Pancreas (tissue), 10 donors: ENCODE measurements at places on chromosomes 2 and 18. TPM values are rescaled to one million over a fixed set of nuclear protein-coding genes. Genes with fewer than 3 reads are reported as not detected.

STARD6 gene
- not detected for total RNA-seq

ANKRD30BL gene
- not detected for total RNA-seq

CNNM3 gene
- total RNA-seq, result 26.6 TPM

HAAO gene
- total RNA-seq, result 15.8 TPM

ASB18 gene
- not detected for total RNA-seq

FN1 gene
- 10.7 TPM for total RNA-seq

SERPINB5 gene
- not detected for total RNA-seq

DCC gene
- 0.28 TPM for total RNA-seq

NAB1 gene
- 23.4 TPM for total RNA-seq

USP37 gene
- 4.8 TPM for total RNA-seq

RTP5 gene
- not detected for total RNA-seq

DNA sequence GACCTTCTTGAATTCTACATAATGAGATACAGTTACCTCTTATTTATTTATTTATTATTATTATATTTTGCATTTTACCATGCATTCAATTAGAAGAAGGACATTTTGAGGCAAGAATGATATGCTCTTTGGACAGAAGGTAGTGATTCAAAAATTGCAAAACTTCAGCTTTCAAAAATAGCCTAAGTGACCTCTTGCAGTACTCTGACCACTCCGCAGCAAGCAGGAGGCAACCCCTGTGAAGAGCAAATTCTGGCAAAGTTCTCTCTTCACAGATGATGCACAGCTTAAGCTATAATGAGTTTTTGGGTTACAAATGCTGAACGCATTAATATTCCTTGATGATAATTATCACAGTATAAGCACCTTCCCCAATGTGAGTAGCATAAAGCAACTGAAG is 170.0 kb downstream of the ZNF521 start:
- H3K27ac ChIP-seq, result no peak overlapping the region
- no peaks in the 10 kb centered on the region for H3K36me3 ChIP-seq
- H3K27me3 ChIP-seq, result peaks cover 18% of the 10 kb centered on the region
- DNase-seq, result no peak
- H3K4me1 ChIP-seq, result no peaks in the 10 kb centered on the region

DNA sequence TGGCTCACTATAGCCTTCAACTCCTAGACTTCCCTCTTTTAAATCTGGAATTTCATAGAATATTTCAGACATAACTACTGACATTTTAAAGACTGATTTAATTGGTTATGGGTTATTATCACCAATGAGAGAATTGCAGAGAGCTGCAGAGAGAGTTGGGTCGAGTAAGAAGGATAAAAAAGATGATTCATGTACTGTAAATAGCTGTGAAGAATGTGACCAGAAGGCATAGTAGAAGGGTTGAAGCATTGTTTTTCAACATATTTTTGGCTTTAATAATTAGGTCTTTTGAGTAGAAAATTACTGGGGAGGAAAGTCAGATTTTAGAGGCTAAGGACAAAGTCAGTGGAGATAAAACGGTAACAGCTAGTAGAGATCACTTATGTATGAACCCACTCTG is 503.2 kb upstream of the SLC8A1 start:
- no peaks in the 10 kb centered on the region for H3K36me3 ChIP-seq
- no peak overlapping the region for H3K27ac ChIP-seq
- H3K4me3 ChIP-seq, result no peak overlapping the region

DNA sequence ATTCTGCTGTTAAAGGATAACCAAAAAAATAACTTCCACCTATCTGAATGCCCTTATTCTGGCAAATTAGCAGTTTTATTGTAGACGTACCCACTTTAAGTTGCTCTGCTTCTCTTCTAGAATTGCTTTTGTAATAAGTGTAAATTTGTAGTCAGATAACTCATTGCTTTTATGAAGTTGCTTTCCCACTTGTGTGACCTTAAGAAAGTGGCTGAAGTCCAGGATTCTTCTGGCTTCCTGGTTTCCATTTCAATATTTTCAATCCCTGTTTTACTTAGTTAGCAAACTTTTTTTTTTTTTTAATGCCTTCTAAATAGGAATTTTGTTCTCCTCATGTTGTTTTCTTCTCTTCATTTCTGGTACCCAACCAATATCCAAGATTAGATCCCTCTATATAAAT is 59.8 kb downstream of the GLS start:
- H3K4me1 ChIP-seq, result peaks cover 32% of the 10 kb centered on the region
- no peaks in the 10 kb centered on the region for H3K36me3 ChIP-seq
- H3K27me3 ChIP-seq, result no peaks in the 10 kb centered on the region
- no peak overlapping the region for H3K4me3 ChIP-seq
- H3K27ac ChIP-seq, result peak overlapping the region; percentile 16

- DNase-seq, result no peak
- no peaks in the 10 kb centered on the region for H3K27me3 ChIP-seq
- peaks cover 5% of the 10 kb centered on the region for H3K4me1 ChIP-seq
- no peak overlapping the region for H3K4me3 ChIP-seq
Measured at GRCh38 chr2:8575834-8576423, 105.9 kb upstream of the ID2 start.

- no peak overlapping the region for H3K4me3 ChIP-seq
- peak overlapping the region; percentile 60 for H3K27ac ChIP-seq
- H3K36me3 ChIP-seq, result no peaks in the 10 kb centered on the region
- DNase-seq, result no peak
Measured at GRCh38 chr2:41880561-41881243, 167.1 kb upstream of the PKDCC start.

GRCh38 chr2:200770847-200771246 is 40.9 kb upstream of the BZW1 start:
- no peaks in the 10 kb centered on the region for H3K27me3 ChIP-seq
- no peak overlapping the region for H3K27ac ChIP-seq
- no peaks in the 10 kb centered on the region for H3K4me1 ChIP-seq
- no peaks in the 10 kb centered on the region for H3K36me3 ChIP-seq
- DNase-seq, result no peak

- H3K27ac ChIP-seq, result no peak overlapping the region
- no peak overlapping the region for H3K4me3 ChIP-seq
- no peaks in the 10 kb centered on the region for H3K36me3 ChIP-seq
Measured at GRCh38 chr2:19349911-19350677, 8.3 kb downstream of the OSR1 start.

GRCh38 chr2:70188460-70188859 is 2.4 kb downstream of the C2orf42 start:
- H3K27ac ChIP-seq, result no peak overlapping the region
- no peak overlapping the region for H3K4me3 ChIP-seq
- no peak for DNase-seq
- no peaks in the 10 kb centered on the region for H3K4me1 ChIP-seq
- H3K36me3 ChIP-seq, result no peaks in the 10 kb centered on the region

DNA sequence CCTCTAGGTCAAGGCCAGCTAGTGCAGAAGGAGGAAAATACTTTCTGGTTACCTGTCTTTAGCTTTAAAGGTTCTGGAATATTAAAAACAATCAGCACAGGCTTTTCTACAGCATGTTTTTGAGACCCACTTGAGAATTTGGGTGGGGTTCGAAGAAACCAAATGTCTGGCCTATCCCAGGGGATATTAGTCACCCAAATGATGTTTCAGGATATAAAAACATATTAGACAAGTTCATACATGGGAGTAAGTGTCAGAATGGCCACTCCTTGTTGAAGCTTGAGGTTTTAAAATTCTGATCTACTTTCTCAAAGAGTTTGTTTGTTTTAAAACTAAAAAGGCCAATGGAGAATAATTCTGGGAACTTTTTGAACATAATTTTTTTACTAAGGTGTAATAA is 158.6 kb upstream of the DLX2 start:
- H3K4me1 ChIP-seq, result no peaks in the 10 kb centered on the region
- no peak overlapping the region for H3K27ac ChIP-seq
- no peak overlapping the region for H3K4me3 ChIP-seq
- no peaks in the 10 kb centered on the region for H3K36me3 ChIP-seq

- peaks cover 7% of the 10 kb centered on the region for H3K4me1 ChIP-seq
- H3K27ac ChIP-seq, result peak overlapping the region; percentile 92
- no peaks in the 10 kb centered on the region for H3K27me3 ChIP-seq
Measured at GRCh38 chr18:26657631-26658581, 109.6 kb upstream of the KCTD1 start.

DNA sequence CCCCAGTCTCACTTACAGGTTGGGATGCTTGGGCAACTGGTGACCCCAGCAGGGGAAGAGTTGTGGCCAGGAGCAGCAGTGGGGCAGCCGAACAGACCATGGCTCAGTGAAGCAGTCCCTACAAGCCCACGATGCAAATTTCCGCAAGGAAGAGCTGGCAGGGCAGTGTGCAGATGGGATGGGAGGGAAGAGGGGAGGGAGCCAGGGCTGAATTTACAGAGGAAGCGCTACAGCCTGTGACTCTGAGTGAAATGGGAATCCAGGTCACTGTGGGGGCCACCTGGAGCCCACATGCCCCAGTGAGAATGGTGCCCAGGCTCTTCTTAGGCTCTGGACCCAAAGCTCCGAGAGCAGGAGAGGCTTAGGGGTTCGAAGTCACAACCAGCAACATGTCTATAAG is 27.0 kb upstream of the SELENOI start:
- no peak for DNase-seq
- H3K4me1 ChIP-seq, result no peaks in the 10 kb centered on the region
- H3K36me3 ChIP-seq, result no peaks in the 10 kb centered on the region
- no peak overlapping the region for H3K4me3 ChIP-seq
- no peak overlapping the region for H3K27ac ChIP-seq

GRCh38 chr2:176461809-176462670 is 192.8 kb downstream of the MTX2 start:
- H3K27ac ChIP-seq, result no peak overlapping the region
- H3K4me1 ChIP-seq, result no peaks in the 10 kb centered on the region
- no peak for DNase-seq
- H3K36me3 ChIP-seq, result no peaks in the 10 kb centered on the region
- H3K4me3 ChIP-seq, result no peak overlapping the region

DNA sequence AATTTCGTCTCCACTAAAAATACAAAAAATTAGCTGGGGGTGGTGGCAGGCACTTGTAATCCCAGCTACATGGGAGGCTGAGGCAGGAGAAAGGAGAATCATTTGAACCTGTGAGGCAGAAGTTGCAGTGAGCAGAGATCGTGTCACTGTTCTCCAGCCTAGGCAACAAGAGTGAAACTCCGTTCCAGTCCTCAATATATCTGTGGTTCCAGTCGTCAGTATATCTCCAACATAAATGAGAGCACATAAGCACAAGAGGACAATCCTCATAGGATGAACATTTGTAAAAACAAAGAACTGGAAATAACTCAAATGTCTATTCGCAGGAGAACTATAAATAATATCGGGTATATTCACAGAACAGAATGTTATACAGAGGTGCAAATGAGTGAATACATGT is 13.1 kb upstream of the PLEK start:
- no peak overlapping the region for H3K4me3 ChIP-seq
- no peak for DNase-seq
- no peaks in the 10 kb centered on the region for H3K36me3 ChIP-seq
- H3K27me3 ChIP-seq, result no peaks in the 10 kb centered on the region
- no peak overlapping the region for H3K27ac ChIP-seq
- no peaks in the 10 kb centered on the region for H3K4me1 ChIP-seq

DNA sequence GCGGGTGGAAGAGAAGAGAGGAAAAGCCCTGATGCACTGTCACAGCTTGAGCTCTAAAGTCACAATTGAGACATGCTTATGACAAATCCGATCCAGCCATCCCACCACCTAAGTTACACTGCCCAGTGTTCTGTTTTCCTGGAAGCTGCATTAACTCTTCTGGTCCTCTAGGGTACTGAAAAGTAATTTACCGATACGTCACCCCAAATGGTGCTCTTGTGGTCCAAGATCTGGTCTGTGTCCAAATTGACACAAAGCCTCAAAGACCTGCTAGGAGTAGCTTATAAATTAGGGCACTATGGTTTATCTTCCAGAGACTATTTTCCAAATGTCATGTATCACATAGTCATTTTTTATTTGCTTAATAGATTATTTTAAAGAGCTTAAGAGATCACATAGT is 186.7 kb upstream of the ETAA1 start:
- H3K4me3 ChIP-seq, result no peak overlapping the region
- no peaks in the 10 kb centered on the region for H3K27me3 ChIP-seq
- H3K36me3 ChIP-seq, result no peaks in the 10 kb centered on the region
- peaks cover under 1% of the 10 kb centered on the region for H3K4me1 ChIP-seq
- H3K27ac ChIP-seq, result no peak overlapping the region
- no peak for DNase-seq

DNA sequence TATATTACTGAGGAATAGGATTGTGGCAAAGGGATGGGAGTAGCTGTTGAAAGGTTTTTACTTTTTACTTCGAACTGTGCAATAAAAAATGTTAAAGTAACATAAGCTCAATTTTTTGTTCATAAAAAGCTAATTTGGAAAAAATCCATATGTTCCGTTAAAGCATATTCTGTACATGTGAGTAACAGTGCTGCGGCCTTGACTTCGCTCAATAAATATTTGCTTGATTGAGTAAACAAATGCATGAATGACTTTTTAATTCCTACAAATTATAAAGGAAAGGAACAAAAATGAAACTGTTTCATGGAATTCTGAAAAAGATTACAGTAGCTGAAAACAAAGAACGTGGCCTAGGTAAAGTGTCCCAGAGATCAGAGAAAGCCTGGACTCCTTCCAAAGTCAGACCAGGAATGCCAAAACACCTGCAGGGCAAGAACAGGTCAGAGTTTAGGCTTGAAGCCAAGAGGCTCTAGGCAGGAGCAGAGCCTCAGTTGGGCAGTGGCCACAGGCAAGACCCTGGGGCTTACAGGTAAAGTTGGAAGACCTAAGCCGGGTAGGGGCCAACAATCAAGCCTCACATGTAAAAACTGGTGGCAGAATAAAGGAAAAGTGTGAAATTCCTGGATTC is 44.3 kb upstream of the FIGN start:
- H3K4me3 ChIP-seq, result no peak overlapping the region
- H3K36me3 ChIP-seq, result no peaks in the 10 kb centered on the region
- no peak overlapping the region for H3K27ac ChIP-seq
- H3K4me1 ChIP-seq, result peaks cover 22% of the 10 kb centered on the region

DNA sequence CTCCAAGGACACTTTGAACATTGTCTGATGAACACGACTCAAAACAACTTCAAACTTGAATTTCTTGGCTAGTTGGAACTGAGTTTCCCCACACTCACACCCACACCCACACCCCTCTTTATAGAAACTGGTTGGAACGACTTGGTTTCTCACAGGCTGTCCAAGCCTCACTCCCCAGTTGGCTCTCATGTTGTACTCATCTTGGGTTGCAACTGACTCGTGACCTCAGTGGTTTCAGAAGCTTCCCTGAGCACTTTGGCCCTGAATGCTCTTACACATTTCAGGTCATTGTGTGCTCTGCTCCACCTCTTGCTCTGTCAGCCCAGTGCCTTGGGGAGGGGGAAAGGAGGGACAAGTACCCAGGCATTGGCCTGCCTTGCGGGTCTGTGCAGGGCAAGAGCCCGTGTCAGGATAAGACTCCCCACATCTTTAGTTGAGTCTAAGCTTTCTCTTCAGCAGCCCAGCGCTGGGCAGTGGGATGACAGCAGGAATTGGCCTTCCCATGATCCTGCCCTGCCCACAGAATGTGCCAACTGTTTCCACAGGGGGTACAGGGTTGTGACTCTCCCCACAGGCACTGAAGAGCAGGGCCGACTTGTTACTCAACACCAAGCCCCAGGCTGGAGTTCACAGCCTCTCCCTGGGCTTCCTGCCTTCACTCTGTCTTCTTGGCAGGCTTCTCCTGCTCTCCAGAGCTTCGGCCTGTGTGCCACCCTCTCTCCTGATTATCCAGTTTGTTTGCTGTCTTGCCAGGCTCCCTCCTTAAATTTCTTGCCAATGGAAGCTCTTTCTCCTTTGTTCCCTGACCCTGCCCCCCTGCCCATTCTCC is 104.6 kb downstream of the RTN4 start:
- H3K36me3 ChIP-seq, result no peaks in the 10 kb centered on the region
- H3K27me3 ChIP-seq, result no peaks in the 10 kb centered on the region
- no peak overlapping the region for H3K4me3 ChIP-seq
- no peaks in the 10 kb centered on the region for H3K4me1 ChIP-seq

- no peaks in the 10 kb centered on the region for H3K27me3 ChIP-seq
- no peak overlapping the region for H3K27ac ChIP-seq
- H3K36me3 ChIP-seq, result no peaks in the 10 kb centered on the region
- H3K4me3 ChIP-seq, result no peak overlapping the region
- no peak for DNase-seq
Measured at GRCh38 chr18:62607708-62608428, 85.0 kb downstream of the ZCCHC2 start.
